ENCODE measurements at places on chromosomes 13 and 19.

DNA sequence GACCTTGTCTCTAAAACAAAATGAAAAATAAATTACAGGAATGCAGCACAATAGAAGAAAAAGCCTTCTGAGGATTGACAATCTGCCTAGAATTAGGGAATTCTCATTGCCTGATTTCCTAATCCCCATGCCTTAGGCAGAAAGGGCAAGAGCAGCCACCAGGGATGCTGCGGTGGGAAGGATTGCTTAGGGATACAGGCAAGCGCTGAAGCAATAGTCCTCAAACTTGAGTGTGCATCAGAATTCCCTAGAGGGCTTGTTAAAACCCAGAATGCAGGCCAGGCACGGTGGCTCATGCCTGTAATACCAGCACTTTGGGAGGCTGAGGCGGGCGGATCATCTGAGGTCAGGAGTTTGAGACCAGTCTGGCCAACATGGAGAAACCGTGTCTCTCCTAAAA lies 1.0 kb upstream of the OR7C2 start:
- no peak for DNase-seq

DNA sequence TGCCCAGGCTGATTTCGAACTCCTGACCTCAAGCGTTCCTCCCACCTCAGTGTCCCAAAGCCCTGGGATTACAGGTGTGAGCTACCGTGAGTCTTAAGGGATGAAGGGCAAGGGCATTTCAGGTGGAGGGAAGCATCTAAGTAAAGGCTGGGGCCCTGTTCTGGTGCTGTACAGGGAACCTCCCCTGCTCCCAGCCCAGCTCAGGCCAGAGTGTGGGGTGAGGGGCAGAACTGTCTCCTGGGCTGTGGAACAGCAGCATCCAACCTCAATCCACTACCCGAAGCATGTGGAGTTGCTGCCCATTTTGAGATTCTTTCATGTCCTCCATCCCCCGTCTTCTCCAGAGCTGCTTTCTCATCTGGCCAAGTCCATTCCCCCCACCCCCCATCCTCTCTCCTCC lies 105.3 kb downstream of the SIPA1L3 start:
- DNase-seq, result no peak

- no peak for DNase-seq
Observed at GRCh38 chr19:33551676-33552075, 30.1 kb upstream of the PEPD start.

GRCh38 chr19:42280815-42281145 lies 11.7 kb downstream of the CIC start:
- no peak for DNase-seq

DNA sequence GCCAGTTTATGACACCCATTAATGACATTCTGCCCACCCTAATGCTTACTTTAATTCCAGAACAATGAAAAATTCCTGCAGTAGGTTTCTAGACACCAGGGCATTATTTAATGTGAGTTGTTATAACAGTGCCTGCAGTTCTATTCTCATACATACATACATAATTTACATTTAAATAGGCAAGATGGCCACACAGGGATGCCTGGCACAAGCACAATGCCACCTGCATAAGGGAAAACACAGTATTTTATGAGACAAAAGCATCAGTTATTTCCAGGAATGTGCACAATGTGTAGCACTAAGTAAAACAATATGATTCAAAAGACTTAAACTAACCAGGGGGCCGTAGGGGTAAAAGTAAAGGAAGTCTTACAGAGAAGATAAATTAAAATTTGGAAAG lies 243.9 kb upstream of the SPRY2 start:
- DNase-seq, result no peak

GRCh38 chr19:53161123-53161522 lies 2.3 kb upstream of the ZNF347 start:
- DNase-seq, result no peak

DNA sequence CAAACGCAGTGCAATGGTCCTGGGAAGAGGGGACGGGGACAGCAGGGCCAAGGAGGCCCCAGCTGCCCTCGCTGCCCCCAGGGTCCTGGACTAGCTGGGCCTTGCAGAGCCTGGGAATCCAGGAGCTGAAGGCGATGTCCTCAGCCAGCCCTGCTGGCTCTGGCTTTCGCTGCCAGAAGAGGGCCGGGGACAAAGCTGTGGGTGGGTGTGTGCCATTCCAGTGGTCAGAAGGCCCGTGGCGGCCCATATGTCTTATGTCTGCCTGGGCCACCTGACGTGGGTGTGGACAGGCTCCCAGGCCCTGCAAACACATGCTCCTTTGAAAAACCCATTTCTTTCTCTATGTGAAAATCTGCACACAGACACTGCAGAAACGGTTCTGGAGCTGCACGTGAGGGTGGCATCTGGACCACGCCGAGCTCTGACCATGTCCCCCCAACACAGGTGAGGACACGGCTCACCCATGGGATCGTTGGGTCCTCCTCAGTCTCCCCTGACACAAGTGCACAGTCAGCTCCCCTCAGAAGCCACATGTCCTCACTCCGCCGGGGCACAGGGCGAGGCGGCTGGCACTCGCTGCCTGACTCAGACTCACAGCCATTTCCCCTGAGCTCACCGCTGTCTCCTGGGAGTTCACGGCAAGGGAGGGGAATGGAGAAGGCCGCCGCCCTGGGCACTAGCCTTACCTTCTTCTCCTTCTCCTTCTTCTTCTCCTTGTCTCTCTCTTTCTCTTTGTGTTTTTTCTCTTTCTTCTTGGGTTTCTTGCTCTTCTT lies 16.9 kb downstream of the IZUMO4 start:
- DNase-seq, result no peak

GRCh38 chr19:4911314-4911713 lies 2.0 kb downstream of the UHRF1 start:
- no peak for DNase-seq

All from COR-L47 (cell line).